ENCODE measurements at places on chromosomes 6 and 20.

GRCh38 chr20:55778796-55779195 is 226.5 kb downstream of the CBLN4 start:
- DNase-seq: no peak

- no peak for DNase-seq
Observed at GRCh38 chr6:38025451-38025850, 205.9 kb downstream of the ZFAND3 start.

- DNase-seq: no peak
Observed at GRCh38 chr6:28315628-28316027, 20.3 kb downstream of the ZSCAN31 start.

GRCh38 chr6:37126961-37127616 is 42.9 kb upstream of the PIM1 start:
- DNase-seq: no peak

DNA sequence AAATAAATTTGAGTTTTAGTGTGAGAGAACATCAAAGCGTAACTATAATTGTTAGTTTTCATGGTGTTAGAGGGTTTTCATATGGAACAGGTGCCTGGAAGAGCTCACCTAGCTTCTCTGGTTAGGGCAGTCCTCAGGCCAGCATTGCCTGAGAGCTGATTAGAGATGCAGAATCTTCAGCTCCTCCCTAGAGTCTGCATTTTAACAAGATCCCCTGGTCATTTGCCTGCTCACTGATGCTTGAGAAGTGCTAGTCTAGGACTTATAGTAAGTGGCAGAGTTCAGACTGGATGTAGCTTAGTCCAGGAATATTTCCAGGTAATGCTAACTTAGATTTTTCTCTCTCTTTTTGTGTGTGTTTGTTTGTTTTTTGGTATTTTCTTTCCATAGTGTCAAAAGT is 21.7 kb upstream of the SMIM26 start:
- no peak for DNase-seq

- DNase-seq: no peak
Observed at GRCh38 chr6:2450546-2450945, 205.1 kb upstream of the GMDS start.

GRCh38 chr20:58531063-58531462 is 15.9 kb upstream of the APCDD1L start:
- DNase-seq: no peak

- DNase-seq: no peak
Observed at GRCh38 chr6:15399641-15400470, 154.0 kb downstream of the JARID2 start.

DNA sequence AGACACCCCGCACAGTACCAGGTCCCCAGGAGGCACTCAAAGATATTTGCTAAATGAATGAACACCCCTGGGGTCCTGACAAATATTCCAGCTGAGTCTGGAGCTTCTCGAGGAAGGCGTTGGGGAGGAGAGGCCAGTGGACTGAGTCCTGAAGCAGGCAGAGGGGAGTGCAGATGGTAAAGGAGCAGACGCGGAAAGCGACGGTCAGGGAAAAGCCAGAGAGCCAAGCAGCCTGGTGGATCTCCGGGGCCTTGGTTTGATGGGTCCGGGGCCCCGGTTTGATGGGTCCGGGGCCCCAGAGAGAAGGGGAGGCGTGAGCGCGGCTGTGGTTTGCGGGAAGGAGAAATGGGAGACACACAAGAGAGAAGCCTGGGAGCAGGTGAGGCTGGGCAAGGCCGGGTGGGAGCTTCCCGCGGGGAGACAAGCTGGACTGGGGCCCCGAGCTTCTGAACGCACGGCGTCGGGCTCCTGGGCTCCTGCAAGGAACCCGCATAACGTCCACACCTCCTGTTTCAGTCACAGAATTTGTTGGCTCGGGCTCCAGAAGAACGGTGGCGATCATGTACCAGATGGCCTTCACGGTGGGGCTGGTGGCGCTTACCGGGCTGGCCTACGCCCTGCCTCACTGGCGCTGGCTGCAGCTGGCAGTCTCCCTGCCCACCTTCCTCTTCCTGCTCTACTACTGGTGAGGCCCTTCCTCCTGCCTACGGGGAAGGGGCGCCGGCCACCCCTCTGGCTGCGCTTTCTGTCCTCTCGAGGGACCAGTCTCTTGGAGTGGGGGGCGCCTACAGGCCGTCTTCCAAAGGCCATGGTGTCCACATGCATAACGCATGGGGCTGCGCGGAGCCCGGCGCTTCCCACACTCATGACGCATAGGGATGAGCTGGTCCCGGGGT is 12.1 kb downstream of the SLC22A1 start:
- DNase-seq: no peak

DNA sequence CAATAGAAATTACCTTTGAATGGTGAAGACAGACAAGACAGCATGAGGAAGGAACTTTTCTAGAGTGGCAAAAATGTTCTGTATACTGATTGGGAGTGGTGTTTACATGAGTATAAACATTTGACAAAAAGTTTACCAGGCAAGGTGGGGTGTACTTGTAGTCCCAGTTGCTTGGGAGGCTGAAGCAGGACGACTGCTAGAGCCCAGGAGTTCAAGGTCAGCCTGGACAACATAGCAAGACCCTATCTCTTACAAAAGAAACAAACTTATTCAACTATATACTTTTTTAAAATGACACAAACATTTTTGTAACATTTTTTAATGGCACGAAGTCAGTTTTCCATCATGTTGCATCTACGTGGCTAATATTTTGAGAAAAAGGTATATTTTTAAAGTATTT is 40.5 kb downstream of the ZHX3 start:
- no peak for DNase-seq
